ENCODE measurements at places on chromosomes 1 and 21. TPM values are rescaled to one million over a fixed set of nuclear protein-coding genes. Genes with fewer than 3 reads are reported as not detected.

DNA sequence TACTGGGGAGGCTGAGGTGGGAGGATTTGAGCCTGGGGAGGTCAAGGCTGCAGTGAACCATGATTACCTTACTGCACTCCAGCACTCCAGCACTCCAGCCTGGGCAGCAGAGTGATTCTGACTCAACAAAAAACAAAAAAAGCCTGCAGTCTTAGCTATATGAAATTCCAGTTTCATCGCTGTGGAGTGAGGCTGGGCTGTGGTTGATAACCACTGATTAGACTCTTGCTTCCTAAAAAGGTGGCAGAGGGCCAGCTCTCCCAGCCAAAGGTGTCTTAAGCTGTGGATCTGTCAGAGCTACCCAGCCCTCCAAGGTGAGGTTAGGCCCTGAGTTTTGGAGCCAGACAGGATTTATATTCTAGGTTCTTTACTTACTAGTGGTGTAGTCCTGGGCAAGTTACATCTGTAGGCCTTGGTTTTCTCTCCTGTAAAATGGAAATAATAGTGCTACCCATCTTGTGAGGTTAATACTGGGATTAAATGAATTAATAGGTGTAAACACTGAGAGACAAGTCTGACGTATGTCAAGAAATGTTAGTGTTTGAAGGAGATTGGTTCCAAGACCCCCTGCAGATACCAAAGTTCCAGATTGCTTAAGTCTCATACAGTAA lies 35.9 kb downstream of the TMCC2 start:
- DNase-seq, result no peak

DNA sequence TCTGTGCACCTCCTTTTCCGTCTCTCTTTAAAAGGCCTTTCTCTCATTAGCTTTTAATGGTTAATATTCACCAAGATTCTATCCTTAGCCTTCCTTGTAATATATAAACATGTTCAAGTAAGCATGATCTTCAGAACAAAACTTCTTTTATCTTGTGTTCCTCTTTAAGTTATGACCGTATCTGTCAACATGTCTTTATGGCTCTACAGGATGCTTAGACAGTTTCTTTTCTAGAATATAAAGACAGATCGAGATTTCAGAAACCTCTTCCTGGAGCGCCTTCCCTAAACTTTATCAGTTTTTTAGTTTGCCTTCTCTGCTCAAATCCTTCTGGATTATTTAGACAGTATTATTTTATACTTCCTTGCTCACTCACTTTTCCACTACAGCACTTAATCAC lies 7.2 kb downstream of the RO60 start:
- no peak for DNase-seq

DNA sequence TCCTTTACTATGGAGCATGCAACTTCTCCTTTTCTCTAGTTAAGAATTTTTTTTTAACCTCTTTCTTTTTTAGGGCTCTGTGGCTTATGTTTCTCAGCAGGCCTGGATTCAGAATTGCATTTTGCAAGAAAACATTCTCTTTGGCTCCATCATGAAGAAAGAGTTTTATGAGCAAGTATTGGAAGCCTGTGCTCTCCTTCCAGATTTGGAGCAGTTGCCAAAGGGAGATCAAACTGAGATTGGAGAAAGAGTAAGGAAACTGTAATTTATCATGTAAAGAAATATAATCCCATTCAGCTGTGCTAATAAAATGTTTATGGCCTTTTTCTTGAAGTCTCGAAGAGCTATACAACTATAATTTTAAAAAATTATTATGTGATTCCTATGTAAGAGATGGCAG lies 70.1 kb downstream of the HSPA13 start:
- DNase-seq, result no peak

- DNase-seq, result no peak
Observed at GRCh38 chr1:41727749-41728115, 191.0 kb downstream of the HIVEP3 start.

GRCh38 chr1:25685938-25686665 lies 69.5 kb downstream of the MAN1C1 start:
- DNase-seq, result no peak

- DNase-seq, result no peak
Observed at GRCh38 chr1:157540852-157541251, 11.5 kb downstream of the FCRL5 start.

GRCh38 chr1:201955729-201956143 lies 433 bp downstream of the TIMM17A start:
- no peak for DNase-seq

GRCh38 chr1:58941471-58942289 lies 157.8 kb upstream of the JUN start:
- DNase-seq, result no peak

DNA sequence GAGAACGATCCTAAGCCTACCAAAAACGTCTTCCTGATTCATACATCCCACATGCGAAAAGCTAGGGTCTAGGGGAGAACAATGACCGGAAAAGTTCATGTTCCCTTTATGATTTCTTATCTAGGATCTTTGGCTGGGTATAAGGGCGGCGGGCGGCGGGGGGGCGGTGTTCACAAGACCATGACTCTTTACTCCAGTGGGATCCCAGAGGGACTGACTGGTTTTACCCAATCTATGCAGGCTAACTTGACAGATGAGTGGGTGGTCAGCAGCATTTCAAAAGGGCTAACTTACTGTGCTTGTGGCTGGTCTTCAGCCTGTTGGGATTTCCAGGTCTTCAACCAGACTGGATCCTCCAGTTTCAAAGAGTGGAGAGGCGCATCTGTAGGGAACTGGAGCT lies 40.3 kb downstream of the CNIH3 start:
- DNase-seq, result no peak

DNA sequence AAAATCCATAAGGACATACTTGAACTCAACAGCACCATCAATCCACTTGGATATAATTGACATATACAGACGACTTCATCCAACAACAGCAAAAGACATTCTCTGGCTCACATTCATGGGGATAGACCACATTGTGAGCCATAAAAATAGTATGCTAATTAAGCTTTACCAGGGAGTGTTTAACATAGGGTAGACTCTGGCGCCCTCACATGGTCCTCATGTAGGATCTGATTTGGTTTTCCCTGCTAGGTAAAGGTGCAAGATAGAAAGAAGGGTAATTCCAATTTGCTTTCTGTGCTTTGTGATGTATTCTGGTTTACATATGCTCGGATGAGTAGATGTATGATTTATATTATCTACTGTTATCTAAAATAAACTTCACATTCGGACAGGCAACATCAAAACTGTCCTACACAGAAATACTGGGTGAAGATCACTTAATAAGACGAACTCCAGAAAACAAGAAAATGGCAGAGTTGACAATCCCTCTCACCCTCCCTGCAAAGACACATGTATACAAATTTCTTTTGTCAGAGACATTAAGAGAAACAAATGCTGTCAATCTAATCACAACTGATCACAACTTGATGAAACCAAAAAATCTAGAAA lies 27.7 kb downstream of the CR1L start:
- DNase-seq, result peak; percentile 8

- DNase-seq, result no peak
Observed at GRCh38 chr1:179876300-179876715, 1.3 kb downstream of the TOR1AIP2 start.

GRCh38 chr1:28578696-28579218 lies 13.3 kb upstream of the RAB42 start:
- no peak for DNase-seq

- DNase-seq, result no peak
Observed at GRCh38 chr1:37323486-37324377, 150.6 kb upstream of the ZC3H12A start.

- no peak for DNase-seq
Observed at GRCh38 chr1:217133092-217133491, 409.9 kb upstream of the ESRRG start.

GRCh38 chr1:145983960-145984830 lies 12.2 kb downstream of the TXNIP start:
- DNase-seq, result no peak

DNA sequence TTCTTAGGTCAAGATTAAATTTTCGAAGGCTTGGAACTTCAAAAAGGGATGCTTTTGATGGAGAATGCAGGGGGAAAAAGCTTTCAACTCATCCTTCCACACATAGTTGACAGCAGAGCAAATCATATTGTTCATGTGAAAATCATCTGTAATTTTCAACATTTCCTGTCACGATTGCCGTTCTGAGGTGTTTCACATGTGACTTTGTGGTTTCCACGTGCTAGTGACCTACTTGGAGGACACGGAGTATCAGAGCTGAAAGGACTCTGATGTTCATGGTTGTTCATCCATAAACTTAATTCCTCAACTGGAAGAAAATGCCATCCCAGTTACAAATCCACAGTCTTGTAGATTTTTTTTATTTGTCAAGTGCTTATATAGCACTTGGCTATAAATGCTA lies 79.1 kb downstream of the ZP4 start:
- DNase-seq, result no peak

GRCh38 chr1:227390525-227390924 lies 72.2 kb upstream of the CDC42BPA start:
- DNase-seq, result no peak

- DNase-seq, result no peak
Observed at GRCh38 chr1:35001743-35002142, 16.6 kb upstream of the TMEM35B start.

DNA sequence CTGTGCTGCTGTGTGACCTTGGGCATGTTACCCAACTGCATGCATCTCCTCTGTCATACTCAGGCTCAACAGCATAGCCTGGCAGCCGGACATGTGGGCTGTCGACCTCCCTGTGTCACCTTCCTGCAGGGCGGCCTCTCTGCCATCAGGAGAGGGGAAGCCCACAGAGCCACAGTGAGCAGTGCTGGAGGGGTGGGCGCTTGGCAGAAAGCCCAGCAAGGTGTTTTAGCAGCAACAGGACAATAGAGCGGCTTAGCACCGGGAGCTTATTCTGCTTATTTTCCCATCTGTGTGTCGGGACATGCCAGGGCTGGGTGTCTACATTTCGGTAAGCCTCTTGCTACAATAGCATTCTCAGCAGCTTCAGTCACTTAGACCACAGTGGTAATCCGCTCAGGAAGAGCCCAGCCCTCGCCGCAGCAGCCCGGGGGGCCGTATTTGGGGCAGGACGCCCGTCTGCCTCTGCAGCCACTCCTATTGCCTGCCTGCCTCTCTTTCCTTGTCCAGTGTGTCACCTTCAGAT lies 22.8 kb upstream of the CDK18 start:
- DNase-seq, result no peak

Gene PGLYRP3
- total RNA-seq, result not detected

Gene GBP6
- total RNA-seq, result not detected

Gene PMF1
- total RNA-seq, result 54.3 TPM

Gene POU3F1
- total RNA-seq, result not detected

Gene PRAMEF7
- not detected for total RNA-seq

Gene RAD54L
- 7.4 TPM for total RNA-seq

Gene LUZP1
- 54.3 TPM for total RNA-seq

Gene HOOK1
- not detected for total RNA-seq

Gene RNU1-2
- under 0.01 TPM for total RNA-seq

Gene SLFNL1
- 0.28 TPM for total RNA-seq

Gene GDAP2
- total RNA-seq, result 14.0 TPM

Gene LRRC71
- total RNA-seq, result 0.11 TPM

Gene PKN2
- 28.1 TPM for total RNA-seq

Gene CCDC27
- total RNA-seq, result not detected

Measured in pulmonary artery endothelial cell (primary cell).